ENCODE measurements at places on chromosomes 7 and 10.

DNA sequence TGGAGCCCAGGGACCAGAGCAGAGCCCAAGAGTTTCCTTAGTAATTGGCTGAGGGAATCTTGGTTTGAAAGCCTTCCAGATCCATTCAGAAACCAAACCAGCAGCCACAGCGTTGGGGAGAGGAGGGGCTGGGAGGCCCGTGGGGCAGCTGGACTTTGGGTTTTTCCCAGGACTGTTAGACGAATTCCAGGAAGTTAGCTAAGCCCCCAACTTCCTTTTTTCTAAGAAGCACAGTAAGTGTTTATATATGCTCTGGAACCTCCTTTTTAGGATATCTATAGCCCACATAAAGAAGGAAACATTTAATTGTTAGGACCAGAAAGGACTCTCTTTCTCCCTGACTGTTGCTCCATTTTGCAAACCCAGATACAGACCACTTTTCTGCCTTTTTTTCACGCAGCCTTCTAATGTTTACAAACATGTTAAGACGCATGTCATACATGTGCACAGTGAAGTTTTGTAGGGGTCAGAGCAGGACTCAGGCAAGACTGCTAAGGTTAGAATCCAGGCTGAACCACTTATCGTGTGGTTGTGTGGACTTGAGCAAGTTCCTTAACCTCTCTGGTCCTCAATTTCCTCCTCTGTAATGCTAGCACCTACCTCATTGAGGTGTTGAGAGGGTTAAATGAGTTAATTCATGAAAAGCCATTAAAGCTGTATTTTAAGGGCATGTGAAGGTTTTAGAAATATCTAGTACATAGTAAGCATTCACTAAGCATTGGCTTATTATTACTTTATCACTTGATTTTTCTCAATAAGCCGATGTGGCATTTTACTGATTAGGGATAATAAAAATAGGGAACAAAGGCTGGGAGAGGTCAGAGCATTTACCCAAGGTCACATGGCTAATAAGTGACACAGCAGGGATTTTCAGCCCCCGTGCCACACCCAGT, 42.4 kb downstream of the TBATA start:
- DNase-seq: peak; percentile 20

DNA sequence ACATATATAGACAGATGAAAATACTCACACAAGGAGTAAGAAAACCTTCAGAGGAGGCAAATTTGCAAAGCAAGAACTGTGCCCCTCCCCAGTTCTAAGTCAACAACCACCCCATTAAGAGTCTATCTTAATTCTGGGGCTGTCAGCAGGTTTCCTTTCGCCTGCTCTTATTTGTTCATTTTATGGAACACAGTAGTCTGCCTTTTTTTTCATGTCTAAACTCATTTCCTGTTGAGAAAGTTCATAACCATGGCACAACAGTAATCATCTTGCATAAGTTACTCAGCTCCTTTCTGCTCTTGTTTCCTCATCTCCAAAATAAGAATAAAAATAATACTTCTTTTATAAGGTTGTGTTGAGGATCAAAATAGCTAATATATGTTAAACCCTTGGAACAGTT, 25.8 kb upstream of the AMPH start:
- DNase-seq: no peak

DNA sequence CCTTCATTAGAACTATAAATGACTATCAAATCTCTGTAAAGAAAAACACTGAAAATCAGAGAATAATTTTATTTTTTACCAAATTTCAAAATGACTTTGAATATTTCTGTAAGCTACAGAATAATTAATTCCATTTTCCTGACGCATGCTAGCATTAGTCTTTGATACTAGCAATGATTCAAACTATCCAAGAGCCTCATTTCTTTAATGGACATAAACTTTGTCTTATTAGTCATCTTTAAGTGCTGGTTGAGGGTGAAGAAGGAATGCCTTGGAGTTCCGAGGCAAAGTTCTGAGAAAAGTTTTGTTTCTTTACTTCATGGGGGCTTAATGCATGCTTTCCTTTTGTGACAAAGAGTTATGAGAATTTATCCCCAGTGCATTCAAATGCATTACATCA, 137.3 kb downstream of the AGMO start:
- DNase-seq: no peak

GRCh38 chr10:71052076-71052660, 160.2 kb upstream of the UNC5B start:
- DNase-seq: no peak

DNA sequence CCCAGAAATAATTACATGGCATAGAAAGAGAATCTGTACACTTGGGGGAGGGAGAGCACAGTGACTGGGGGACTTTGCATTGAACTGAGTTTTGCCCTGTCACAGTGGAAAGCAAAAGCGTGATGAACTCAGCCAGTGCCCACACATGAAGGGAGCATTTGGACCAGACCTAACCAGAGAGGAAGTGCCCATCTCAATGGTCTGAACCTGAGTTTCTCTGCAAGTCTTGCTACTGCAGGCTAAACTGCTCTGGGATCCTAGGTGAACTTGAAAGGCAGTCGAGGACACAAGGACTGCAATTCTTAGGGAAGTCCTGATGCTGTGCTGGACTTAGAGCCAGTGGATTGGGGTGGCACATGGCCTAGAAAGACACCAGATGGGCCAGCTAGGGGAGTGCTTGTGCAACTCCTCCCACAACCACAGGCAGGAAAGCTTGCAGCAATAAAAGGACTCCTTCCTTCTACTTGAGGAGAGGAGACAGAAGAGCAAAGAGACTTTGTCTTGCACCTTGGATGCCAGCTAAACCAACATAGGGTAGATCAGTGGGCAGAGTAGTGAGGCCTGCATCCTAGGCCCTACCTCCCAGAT, 259.0 kb downstream of the GRM8 start:
- DNase-seq: no peak

DNA sequence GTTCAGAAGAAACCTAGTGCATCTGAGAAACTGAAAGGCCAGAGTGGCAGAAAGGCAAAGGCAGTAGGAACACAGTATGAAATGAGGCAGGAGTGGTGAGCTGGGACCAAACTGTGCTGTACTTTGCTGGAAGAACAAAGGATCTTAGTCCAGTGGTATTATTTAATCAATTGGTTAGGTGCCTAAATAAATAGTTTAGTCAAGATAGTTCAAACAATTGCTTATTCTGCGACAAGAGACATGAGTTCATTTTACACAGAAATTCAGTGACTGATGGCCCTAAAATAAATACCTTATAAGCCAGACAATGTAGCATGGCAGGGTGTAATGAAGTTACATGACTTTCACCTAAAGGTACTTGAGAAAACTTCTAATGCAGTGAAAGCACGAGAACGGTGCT, 181.8 kb upstream of the LRRN3 start:
- no peak for DNase-seq

- no peak for DNase-seq
Observed at GRCh38 chr7:2224491-2224928, 8.2 kb downstream of the MAD1L1 start.

- no peak for DNase-seq
Observed at GRCh38 chr10:63115732-63116383, 17.3 kb upstream of the NRBF2 start.

GRCh38 chr7:50502001-50502684, 52.0 kb upstream of the FIGNL1 start:
- DNase-seq: no peak

GRCh38 chr10:34808801-34809745, 6.0 kb downstream of the PARD3 start:
- no peak for DNase-seq

GRCh38 chr7:38743899-38744298, 112.7 kb upstream of the AMPH start:
- DNase-seq: no peak

GRCh38 chr10:29517352-29517923, 117.3 kb downstream of the SVIL start:
- no peak for DNase-seq

GRCh38 chr10:127850944-127851343, 41.8 kb downstream of the CLRN3 start:
- DNase-seq: no peak

DNA sequence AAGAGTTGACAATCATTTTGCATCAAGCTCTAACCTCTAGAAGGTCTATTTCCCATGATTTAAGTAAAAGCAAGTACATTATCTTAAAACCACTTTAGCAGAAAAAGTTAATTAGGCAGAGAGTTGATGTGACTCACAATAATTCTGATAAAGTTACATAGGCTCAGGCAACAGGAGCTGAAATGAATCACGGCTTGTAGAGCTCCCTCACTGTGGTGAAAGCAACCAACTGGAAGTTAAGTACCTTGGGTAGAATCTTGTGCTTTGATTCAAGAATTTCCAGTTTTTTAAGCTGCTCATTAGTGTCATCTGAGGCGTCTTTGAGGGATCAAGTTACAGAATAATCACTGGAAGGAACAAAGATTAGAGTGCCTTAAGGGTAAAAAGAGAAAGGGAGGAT, 68.9 kb upstream of the NFE2L3 start:
- no peak for DNase-seq

GRCh38 chr10:78264361-78264760, 230.7 kb downstream of the RPS24 start:
- no peak for DNase-seq

Measured in GDM1 (cell line).